ENCODE measurements at places on chromosomes 2 and 18. TPM values are rescaled to one million over a fixed set of nuclear protein-coding genes. Genes with fewer than 3 reads are reported as not detected.

GRCh38 chr18:35264409-35264808 lies 23.6 kb downstream of the ZNF397 start:
- no peak for DNase-seq

DNA sequence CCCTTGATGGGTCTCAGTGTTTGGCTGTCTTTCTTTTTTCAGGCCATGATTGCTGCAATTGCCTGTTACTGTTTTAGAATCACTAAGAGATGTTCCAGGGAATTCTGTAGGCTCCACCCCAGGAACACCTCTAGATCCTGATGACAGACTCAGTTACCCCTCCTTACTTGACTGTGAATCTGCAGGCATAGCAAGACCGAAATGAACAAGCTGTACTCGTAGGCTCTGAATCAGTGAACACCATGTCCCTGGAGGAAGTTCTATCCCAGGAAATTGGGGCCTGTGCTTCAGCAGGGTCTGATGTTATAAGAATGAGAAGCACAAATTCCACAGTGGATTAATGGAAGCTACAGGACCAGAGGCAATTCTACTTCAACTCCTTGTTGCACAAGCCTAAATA lies 148.6 kb downstream of the COPS8 start:
- no peak for DNase-seq

DNA sequence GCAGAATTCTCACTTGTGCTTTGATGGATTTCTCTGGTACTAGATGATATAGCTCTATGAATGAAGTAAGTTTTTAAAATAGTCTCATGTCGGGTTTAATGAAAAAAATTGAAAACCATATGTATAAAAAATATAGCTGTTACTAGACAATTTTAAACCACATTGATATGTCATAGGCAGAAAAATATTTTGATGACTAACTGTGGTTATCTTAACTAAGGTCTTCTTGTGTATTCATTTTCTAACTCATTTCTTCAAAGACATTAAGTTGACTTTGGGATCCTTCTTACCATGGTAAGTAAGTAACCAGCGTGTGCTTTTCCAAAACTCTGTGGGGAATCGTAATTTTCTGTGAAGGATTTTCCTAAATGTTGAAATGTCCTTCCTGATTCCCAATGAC lies 160.9 kb upstream of the COL3A1 start:
- no peak for DNase-seq

GRCh38 chr2:190408538-190409271 lies 550 bp downstream of the MFSD6 start:
- DNase-seq: peak; percentile 73

DNA sequence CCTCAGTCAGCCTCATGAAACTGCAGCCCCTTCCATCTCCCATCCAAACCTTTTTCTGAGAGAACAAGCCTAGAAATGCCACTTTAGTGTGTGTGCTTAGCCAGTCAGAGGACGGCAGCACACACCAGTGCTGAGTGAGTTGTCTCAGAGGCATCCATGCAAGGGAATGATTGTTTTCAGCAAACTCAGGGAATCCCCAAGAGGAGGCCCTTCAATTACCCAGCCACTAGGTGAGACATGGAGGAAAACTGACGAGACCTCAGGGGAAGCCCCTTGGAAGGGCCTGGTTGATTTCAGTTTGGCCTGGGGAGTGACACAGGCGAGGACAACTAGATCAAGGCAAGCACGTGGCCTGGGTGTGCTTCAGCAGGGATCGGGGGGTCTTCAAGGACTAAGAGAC lies 49.7 kb downstream of the APOB start:
- DNase-seq: no peak

DNA sequence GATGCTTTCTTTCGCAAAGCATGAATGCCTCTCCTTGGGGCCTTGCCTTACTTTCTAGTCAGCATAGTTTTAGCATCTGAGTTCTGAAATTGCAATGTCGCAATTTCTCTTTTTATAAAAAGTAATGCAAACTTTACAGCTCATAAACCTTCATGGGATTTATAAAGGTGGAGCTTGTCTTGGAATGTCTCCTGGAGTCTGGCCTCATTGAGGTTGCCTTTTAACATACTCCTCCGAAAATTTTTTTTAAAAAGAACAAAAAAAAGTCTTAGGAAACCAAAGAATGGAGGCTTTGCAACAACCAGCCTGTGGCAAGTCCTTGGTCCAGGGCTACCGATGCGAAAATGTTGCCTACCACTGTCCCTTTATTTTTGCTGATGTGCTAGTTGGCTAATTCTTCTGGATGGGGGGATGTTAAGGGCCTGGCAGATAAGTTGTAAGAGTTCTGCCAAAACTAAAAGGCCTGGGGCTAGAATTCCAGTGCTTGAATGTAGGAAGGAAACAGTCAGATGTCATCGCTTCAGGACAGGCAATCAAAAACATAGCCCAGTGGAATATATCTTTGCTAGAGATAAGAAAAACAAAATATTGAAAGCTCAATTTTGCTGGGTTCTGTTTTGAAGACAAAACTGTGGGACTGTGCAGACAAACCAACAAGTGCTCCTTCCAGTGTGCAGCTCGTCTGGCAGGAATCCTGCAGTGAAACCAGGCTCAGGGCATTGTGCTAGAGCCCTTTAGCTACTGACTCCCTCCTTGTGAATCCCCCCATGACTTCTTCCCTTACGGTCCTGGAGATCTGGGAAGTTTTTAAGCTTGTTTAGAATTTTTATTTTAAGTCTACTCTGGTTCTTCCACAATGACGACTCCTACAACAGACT lies 213.0 kb downstream of the PIEZO2 start:
- no peak for DNase-seq

GRCh38 chr2:289362-290089 lies 1.6 kb upstream of the ALKAL2 start:
- no peak for DNase-seq

DNA sequence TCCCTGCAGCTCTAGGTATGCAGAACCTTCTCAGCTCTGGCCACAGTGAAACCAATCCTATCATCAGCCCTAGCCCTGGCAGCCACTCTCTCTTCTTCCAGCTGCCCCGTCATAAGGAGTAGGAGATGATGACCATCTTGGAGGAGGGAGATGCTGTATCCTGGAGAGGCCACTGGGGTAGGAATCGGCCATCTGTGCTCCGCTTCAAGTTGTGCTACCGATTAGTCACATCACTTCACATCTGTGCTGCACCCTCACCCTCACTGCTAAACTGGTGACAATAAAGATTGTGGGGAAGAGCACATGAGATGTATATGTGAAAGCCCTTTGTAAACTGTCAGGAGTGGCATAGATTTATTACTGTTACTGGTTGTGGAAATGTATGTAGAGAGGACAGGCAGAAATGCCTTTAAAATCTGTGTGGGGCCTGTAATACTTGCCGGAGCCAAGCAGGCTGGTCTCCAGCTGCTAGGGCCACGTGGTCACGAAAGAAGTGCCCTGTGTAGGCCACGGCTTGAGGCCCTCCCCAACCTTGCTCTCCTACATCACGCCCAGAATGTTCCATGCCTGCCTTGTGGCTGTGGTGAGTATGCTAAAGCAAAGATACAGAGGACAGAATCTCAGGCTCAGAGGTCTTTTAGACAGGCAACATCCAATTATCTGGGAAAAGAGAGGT lies 236.8 kb downstream of the CLIP4 start:
- no peak for DNase-seq

DNA sequence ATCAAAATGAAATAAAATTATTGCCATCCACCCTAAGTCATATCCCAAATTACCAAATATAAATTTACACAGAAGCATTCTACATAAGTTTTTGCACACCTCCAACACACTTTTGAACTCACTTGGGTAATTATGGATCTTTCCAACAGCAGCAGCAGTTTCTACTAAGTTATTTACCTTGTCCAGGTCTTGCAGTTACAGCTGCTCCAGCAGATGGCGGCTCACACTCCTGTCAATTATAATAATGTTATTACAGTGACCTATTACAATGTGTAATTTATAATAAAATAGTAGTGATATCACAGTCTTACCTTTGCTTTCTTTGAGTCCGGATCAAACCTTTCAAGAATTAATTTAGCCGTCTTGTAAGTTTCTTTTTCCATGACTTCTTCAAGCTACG lies 37.9 kb downstream of the LNPK start:
- no peak for DNase-seq

DNA sequence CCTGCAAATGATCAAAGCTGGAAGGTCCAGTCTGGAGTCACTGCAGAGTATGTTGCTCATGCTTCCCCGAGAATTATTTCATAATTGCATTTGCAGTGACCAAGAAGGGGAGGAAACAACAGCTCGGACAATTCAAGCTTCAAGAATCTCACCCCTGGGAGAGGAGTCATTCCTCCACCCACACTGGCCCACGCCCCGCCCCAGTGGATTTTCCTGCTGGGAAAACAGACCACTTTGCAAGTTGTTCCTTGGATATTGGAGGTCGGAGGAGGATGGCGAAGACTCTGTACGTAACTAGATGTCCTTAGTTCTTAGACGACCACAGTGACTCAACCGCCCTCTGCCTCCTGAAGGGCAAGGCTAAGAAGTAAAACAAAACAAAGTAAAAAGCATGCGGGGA lies 159.4 kb downstream of the TPO start:
- DNase-seq: peak; percentile 65

DNA sequence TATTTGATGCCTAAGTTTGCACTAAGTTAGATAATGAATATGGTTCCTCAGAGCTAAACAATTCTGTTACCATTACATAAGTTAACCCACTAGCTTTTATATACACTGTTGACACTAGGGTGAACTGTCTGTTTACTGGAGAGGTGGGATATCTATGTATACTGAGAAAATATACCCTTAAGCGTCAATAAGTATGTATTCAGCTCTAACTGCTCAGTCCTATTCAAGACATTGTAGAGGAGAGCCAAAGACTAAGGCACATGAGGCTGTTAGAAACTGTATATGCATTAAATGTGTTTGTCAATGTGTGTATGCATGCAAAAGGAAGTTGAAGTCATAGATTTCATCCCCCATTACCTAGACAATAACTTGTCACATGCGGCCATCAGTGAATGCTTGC lies 710.0 kb downstream of the TDRD15 start:
- DNase-seq: no peak

DNA sequence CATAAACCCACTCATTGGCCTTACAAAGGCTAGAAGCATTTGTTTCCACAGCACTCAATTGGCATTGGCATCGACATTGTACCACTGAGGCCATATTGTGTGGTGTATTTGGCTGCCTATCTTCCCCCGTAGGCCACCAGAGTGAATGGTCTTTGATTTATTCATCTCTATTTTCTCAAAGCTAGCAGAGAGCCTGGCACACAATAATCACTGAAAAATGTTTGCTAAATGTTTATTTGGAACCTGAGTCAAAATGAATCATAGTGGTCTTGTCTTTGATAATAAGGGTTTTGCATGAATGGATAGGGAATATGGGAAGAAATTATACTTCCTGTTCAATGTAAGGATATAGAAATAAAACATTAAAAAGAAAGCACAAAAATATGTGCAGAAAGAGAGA lies 107.3 kb upstream of the SLC8A1 start:
- DNase-seq: no peak

GRCh38 chr2:154960802-154961583 lies 262.5 kb downstream of the KCNJ3 start:
- no peak for DNase-seq

DNA sequence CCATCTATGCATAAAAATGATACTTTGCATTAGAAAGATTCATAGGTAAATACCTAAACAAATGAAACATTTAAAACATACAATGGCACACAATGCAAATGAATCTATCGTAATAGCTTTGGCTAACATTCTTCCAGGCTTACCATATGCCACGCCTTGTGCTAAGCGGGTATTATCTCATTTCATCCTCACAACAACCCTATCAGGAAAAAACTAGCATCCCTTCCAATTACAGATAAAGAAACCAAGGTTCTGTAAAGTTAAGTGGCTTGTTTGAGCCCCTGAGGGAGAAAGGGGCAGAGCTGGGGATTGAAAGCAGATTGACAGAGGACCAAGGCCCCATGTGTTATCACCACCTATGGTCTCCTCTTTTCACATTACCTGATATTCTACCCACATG lies 145.4 kb upstream of the ETAA1 start:
- DNase-seq: no peak

GRCh38 chr2:83115606-83116005 lies 1343.5 kb downstream of the SUCLG1 start:
- no peak for DNase-seq

- DNase-seq: peak; percentile 78
These were observed 6.1 kb downstream of the CTDSP1 start for GRCh38 chr2:218405746-218406208.

- DNase-seq: no peak
These were observed 40.7 kb downstream of the FER1L5 start for GRCh38 chr2:96683307-96683706.

GRCh38 chr18:61502472-61502871 lies 169.2 kb downstream of the CDH20 start:
- no peak for DNase-seq

DNA sequence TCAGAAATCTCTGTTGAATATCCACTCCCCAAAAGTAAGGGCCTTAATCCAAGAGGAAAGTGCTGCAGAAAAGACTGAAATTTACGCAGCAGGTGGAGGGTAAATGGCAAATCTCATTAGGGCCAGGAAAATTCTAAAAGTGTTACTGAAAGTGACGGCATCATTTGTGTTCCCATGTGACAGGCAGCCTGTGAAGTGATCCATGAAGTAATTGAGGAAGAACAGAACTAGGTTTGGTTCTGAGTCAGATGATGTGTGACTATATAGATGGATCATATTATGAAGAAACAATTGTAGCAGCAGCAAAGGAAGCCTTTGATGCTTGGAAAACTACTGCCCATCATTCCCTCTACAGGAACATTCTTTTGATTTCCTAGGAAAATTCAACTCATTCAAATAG lies 401.2 kb downstream of the TGIF1 start:
- no peak for DNase-seq

GRCh38 chr18:48605408-48605845 lies 66.6 kb downstream of the CTIF start:
- DNase-seq: no peak

GRCh38 chr2:173868406-173868805 lies 96.8 kb downstream of the SP3 start:
- DNase-seq: no peak

GRCh38 chr2:181853696-181854095 lies 37.8 kb upstream of the ITPRID2 start:
- no peak for DNase-seq

GRCh38 chr2:219119422-219120043 lies 41.1 kb downstream of the NHEJ1 start:
- DNase-seq: peak; percentile 79

DNA sequence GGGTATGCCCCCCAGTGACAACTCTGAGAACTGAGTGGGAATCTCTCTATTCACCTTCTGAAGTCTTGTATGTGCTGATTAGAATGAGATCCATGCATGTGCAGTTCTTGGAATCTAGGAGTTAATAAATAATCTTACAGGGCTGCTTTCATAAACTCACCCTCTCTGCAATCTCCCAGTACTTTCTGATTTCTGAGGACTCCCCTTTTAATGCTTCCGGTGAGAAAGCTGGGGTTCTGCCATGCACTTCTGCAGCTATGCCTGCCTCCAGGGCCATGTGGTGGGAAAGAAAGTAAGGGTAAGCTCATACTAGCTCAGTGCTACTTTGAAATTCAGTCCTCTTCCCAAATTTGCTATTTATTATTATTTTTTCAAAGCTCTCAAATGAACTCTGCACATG lies 432.9 kb downstream of the MTX2 start:
- no peak for DNase-seq

Gene NXPH2
- not detected for total RNA-seq

Gene RND3
- total RNA-seq: 56.9 TPM

Gene PARD3B
- total RNA-seq: 100 TPM

Gene REG1B
- 2.3 TPM for total RNA-seq

Gene ANO7
- total RNA-seq: 3.8 TPM

Gene HOXD12
- not detected for total RNA-seq

Gene TRIM43
- total RNA-seq: not detected

Gene STARD6
- 0.85 TPM for total RNA-seq

Gene B3GNT2
- total RNA-seq: 21.0 TPM

Gene TXNDC2
- total RNA-seq: not detected

Gene HTR2B
- total RNA-seq: 1.2 TPM

Gene NUP35
- 21.1 TPM for total RNA-seq

Gene L3MBTL4
- total RNA-seq: 8.7 TPM

Gene CNTNAP5
- total RNA-seq: not detected

Measured in sciatic nerve (tissue), 2 donors.